ENCODE measurements at places on chromosomes 4 and X.

DNA sequence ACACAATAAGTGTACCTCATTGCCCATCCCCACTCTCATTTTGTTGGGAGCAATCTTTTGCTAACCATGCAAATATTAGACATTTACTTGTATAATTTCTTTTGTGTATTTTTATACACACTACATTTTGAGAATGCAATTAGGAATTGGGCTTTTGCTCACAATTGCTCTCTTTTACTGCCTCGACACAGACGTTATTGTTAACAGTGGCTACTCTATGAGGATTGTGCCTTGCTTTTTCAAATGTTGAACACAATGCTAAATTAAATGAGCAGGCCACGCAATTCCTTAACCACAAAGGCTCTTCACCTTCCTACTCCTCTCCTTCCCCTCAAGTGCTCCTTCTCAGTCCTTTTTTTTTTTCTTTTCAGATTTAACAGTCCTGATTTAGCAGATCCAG lies 42.8 kb upstream of the HPF1 start:
- DNase-seq = no peak

GRCh38 chr4:94766856-94767255 lies 9.1 kb downstream of the BMPR1B start:
- DNase-seq = peak; percentile 66

DNA sequence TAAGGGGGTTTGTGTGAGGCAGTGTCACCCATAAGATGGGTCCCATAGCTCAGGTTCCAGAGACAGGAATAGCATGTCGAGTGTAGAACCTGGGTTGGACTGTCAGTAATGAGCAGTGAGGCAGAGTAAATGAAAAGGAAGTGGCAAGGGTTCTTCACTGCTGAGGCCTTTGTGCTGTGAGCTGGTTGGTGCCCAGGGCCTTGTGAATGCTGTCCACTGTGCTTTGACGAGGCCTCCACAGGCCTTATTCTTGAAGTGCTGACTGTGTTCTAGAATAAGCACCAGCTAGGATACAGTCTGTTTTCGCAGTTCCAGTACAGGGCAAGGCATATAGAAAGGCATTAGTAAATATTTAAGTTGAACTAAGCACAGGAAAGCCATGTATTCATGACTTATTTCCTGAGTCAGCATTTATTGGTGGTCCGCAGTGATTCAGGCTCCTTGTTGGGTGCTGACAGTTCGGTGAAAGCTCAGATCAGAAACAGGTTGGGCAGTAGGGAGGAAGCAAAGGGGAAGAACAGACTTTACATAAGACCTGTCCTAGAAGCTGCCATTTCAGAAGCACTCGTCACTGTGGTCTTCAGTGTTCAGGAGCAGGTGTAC lies 25.6 kb upstream of the TADA2B start:
- DNase-seq = no peak

DNA sequence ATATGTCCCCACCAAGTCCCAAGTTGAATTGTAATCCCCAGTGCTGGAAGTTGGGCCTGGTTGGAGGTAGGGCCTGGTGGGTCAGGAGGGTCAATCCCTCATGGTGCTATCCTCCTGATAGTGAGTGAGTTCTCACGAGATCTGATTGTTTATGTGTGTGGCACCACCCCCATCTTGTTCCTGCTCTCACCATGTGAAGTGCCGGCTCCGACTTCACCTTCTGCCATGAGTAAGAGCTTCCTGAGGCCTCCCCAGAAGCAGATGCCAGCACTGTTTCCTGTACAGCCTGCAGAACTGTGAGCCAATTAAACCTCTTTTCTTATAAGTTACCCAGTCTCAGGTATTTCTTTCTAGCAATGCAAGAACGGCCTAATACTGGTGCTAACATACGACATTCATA lies 22.7 kb upstream of the TMEM33 start:
- DNase-seq = peak; percentile 25

DNA sequence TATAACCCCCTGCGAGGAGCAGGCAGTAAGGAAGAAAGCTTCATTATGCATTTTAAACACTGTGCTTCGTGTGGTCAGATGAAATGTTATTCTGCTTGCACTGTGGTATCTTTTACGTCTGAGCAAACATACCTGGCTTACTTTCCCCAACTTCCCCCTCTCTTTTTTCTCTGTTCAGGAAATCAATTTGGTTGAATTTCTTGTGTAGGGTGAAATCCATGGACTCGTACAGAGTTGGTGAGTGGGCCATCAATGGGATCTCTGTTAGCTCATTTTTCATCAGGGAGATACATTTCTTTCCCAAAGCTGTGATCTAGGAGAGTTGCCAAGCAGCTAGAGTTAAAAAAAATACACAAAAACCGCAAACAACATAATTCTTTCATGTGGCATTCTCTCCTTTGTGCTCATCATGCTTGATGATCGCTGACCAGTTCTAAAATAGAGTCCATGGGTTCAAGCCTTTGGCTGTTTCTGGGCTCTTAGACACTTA lies 98.5 kb downstream of the FRAS1 start:
- peak; percentile 68 for DNase-seq

All from choroid plexus epithelial cell (primary cell).